ENCODE measurements at places on chromosomes 12 and 14.

DNA sequence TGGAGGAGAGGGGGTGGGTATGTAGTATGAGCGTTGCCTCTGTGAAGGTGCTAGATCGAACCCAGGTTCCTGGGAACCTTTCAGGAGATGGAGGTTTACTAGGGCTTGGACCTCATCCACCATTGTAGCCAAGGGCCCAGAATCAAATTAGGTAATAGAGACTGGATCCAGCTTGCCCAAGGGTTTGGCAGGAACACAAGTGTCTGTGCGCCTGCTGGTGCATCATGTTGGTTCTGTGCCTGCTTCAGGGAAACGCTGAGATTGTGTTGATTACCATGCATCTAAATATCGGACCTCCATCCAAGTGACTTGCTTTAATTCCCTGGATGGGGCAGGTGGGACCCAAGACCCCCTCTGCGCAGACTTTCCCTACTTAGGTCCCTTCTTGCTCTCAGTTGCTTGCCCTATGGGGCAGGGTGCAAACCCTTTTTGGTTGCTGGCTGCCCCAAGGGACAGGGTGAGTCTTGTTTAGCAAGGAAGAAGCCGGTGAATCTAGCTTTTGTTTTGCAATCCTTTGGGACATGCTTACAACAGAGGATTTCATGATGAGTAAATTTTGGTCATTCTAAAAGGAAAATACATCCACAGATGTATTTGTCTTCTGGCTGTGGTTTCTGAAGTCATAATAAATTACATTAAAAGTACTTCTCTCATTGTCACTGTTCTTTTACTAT lies 189.8 kb upstream of the PRICKLE1 start:
- no peak for DNase-seq

DNA sequence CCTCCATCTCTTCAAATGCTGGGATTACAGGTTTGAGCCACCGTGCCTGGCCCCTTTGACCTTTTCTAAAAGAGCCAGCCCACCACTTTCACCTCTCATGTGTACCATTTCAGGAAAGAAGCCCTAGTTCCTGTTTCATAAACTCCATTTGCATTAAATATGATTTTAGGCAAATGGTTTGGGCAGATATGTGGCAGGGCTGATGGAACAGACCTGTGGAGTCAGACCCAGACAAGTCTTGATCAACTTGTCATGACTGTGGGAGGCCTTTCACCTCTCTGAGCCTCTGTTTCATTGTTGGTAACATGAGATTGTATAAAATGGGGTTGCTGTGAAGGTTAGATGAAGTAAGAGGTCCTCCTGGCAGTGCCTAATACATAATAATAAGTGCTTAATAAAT lies 5.2 kb upstream of the MAP3K9 start:
- DNase-seq: no peak

- DNase-seq: no peak
Measured at GRCh38 chr12:83541446-83541845, 854.7 kb downstream of the TMTC2 start.

DNA sequence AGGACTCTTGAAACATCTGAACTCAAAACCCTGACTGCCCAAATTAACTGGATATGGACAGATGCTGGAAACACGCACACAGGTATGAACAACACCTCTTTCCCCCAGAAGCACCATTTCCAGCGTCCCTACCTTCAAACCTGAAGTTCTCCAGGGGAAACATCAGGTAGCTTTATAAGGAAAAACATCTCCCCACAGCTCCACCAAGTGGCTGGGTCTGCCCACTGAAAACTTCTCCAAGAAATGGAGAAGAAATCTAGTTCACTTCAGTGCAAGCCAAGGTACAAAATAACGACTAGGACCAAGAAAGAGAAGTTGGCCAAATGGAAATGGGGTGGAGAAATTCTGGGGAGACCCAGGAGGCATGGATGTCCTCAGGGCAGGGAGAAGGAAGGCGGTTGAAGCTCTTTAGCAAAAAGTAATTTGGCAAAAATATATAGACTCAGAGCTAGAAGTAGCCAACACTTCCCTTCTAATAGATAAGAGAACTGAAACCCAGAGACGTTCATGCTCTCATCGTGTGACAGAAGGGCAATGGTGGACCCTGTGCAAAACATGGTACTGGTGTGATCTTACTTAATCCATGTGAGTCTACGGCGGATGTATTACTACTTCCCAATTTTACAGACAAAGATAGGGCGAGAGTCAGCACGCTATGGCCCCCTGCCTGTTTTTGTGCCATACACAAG lies 10.5 kb upstream of the NUAK1 start:
- DNase-seq: no peak

DNA sequence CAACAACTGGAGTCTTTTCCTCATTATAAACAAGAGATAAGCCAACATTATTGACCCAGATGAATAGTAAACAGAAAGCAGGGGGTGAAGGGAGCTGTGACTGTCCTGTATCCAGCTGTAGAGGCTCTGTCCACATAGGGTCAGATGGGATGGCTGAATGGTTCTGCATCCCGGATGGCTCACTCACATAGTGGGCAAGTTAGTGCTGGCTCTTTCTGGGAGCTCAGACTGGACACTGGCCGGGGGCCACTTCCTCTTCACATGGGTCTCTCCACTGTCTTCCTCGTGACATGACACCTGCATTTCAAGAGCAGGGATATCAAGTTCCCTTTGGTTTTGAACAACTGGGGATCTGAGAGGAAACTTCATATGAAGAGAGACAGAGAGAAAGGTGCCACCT lies 969.6 kb upstream of the TMEM132C start:
- no peak for DNase-seq

- no peak for DNase-seq
Measured at GRCh38 chr14:34461334-34462131, 507 bp downstream of the SPTSSA start.

- DNase-seq: no peak
Measured at GRCh38 chr12:50099302-50100008, 4.4 kb upstream of the GPD1 start.

- DNase-seq: no peak
Measured at GRCh38 chr12:46150735-46151134, 118.1 kb downstream of the SLC38A1 start.

DNA sequence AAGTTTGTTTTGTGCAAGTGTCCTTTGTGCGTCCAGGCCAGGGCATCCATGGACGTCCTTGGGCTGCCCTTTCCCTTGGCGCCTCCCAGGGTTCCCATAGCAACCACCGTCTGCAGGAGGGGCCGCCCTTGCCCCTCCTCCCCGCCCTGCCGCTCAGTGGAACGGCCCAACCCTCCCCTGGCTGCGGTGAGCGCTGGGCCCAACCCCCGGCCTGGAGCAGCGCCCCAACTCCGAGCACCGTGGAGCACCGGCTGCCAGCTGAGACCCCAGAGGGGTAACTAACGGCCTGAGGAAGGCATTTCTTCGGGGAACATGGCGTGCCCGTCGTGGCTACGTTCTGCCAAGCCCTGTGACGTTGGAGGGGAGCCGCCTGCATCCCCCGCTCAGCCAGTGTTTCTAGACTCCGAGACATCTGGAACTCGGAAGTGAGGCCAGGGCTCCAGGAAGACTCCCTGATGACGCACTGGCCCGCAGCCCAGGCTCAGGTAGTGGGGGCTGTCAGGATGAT lies 5.3 kb upstream of the ACACB start:
- DNase-seq: peak; percentile 46

DNA sequence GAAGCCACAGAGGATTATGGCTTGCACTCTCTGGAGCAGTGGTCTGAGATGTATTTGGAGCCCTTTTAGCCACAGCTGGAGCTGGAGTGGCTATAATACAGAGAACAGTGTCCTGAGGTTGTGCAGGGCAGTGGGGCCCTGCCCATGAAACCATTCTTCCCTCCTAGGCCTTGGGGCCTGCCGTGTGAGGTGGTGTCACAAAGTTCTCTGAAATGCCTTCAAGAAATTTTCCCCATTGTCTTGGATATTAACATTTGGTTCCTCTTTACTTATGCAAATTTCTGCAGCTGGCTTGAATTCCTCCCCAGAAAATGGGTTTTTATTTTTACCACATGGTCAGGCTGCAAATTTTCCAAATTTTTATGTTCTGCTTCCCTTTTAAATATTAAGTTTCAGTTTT lies 79.3 kb downstream of the UNC79 start:
- no peak for DNase-seq

GRCh38 chr12:113266106-113266895 lies 45.0 kb downstream of the TPCN1 start:
- DNase-seq: no peak

- DNase-seq: no peak
Measured at GRCh38 chr12:71484272-71484905, 44.8 kb downstream of the LGR5 start.

- DNase-seq: no peak
Measured at GRCh38 chr12:7756993-7757392, 8.0 kb upstream of the NANOGNB start.

DNA sequence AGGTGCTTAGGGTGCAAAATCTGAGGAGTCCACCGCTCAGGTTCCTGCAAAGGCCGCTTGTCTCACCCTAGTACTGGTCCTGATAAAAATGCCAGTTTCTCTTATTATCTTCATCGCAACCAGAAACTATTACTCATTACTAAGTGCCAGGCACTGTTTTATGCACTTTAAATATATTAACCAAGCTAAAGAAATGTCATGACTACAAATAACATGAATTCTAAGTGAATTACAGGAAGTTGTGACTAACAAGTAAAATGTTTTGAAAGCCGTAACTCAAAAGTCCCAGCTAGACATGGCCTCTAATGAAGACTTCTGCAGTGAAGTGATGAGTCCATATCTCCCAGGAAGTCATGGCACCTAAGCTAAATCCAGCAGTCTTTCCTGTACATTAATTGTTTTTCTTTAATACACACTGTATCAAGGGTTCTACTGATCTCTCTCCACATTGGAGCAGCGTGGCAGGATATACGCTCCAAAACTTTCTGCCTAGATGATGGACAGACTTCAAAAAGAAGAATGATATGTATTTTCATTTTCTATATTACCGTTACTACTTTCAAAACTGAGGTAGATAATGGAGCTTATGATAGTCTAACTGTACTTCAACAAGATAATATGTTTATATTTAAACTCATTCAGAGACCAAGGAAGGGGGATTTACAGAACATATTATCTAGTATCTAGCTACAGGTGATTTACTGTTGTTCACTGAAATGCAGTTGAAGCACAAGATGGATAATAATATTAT lies 117.3 kb upstream of the ARID2 start:
- DNase-seq: no peak

- no peak for DNase-seq
Measured at GRCh38 chr14:106201376-106201775, 675.0 kb downstream of the TMEM121 start.

DNA sequence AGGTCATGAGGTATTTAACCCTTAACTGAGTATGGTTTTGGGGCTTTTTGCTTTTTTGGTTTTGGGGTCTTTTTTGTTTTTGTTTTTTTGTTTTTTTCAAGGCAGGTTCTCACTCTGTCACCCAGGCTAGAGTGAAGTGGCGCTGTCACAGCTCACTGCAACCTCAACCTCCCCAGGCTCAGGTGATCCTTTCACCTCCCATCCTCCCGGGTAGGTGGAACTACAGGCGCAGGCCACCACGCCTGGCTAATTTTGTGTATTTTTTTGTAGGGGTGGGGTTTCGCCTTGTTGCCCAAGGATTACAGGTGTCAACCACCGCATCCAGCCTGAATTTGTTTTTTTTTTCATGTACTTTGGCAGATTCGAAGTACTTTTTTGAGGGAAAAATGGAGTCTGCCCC lies 19.9 kb downstream of the RAP1B start:
- DNase-seq: no peak

GRCh38 chr14:21263284-21264024 lies 5.8 kb downstream of the HNRNPC start:
- no peak for DNase-seq
